Fibroblast of skin of left biceps (primary cell): ENCODE measurements at places on chromosomes 1 and 21.

- DNase-seq: no peak
Observed at GRCh38 chr21:45449658-45450422, 44.9 kb downstream of the COL18A1 start.

- DNase-seq: no peak
Observed at GRCh38 chr1:41890825-41891198, 27.9 kb downstream of the HIVEP3 start.

DNA sequence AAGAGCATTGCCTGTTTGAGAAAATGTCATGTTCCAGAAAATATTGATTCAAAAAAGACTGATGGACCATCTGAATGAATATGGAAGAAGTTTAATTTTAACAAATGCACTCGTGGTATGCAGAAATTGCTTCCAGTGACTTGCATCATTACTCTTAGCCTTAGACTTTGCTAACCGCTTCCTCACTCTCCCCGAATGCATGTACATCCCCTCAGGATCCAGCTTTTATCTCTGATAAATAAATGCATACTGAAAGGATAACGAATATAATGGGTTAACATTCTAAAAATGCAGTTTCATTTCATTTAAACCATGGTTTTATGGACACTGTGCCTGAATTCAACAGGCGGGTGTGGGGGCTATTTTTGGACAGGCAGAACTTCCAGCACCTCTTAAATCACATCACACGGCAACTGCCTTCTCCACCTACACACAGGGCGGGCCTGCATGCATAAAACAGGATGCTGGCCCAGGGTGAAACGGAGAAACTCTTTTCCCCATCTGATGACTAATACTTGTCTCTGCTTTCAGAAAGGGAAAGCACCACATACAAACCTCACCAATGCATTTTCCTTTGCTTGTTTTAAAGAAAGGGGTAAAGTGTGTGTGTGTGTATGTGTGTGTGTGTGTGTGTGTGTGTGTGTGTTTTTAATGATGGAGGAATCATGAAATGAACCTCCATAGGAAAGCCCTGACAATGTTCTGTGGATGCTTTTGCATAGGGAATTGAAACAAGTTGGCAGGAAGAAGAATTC lies 48.7 kb downstream of the SPAG17 start:
- DNase-seq: peak; percentile 91

DNA sequence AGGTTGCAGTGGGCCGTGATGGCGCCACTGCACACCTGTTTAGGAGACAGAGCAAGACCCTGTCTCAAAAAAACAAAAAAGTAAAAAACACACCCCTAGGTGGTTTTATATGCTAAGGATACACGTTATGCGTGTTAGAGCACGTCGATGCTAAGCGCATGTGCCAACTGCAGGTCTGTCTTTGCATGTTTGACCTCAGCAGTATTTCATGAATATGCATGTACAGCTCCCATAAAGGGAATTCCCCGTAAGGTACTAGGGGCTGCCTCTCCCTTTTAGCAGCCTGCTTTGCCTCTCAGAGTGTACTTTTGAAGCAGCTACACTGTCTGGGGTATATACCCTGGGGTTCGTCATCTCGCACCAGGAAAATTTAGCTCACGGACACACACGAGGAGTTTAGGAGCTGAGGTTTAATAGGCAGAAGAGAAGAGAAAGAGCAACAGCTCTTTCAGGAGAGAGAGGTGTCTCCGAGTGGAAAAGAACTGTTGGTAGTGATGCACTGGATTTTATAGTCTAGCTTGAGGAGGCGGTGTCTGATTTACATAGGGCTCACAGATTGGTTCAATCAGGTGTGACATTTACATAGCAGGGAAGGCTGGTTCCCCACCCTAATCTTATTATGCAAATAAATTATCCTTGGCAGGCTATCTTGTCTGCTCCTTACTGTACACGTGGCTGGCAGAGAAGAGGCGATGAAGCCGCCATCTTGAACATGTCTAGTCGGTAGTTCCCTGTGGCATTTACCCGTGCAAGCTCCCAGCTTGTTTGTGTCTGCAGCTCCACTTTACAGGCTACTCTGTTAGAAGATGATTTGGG lies 4.2 kb upstream of the OTUD3 start:
- DNase-seq: no peak

GRCh38 chr1:206772243-206772937 lies at the start of gene IL10:
Gene IL10, minus strand, starts transcription at chr1:206772494. Its CDS starts 59 bp downstream, at chr1:206772435.
- no peak for DNase-seq

GRCh38 chr21:45135868-45136267 lies 61.5 kb downstream of the ADARB1 start:
- no peak for DNase-seq

GRCh38 chr1:5156416-5157120 lies 502.2 kb downstream of the AJAP1 start:
- DNase-seq: no peak

GRCh38 chr1:244012202-244012601 lies 38.9 kb upstream of the ZBTB18 start:
- no peak for DNase-seq

DNA sequence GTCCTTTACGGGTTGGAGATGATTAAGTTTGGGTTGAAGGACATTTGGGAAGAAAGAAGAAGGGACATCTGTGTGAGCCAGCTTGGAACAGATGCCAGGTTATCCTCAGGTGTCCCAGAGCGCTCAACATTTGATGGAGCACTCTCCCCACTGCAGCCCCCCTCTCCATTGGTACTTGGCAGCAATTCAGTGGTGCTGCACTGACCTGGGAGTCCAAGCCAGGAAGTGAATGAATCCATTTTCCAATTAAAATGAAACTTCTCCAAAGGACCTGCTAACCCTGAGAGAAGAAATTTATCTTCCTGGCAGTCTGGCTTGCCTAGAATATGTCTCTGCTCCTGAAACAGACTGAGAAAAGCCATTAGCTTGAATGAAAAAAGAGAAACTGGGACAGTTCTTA lies 67.1 kb downstream of the FGGY start:
- DNase-seq: no peak
